ENCODE measurements at places on chromosomes 6 and 20.

- H3K4me1 ChIP-seq, result peaks cover 13% of the 10 kb centered on the region
- no peak overlapping the region for H3K4me3 ChIP-seq
- no peak for DNase-seq
- H3K27ac ChIP-seq, result peak overlapping the region; percentile 57
- peaks cover 14% of the 10 kb centered on the region for H3K36me3 ChIP-seq
- no peaks in the 10 kb centered on the region for H3K27me3 ChIP-seq
These were observed 112.8 kb downstream of the INSM1 start for GRCh38 chr20:20480689-20481088.

GRCh38 chr6:117265410-117266256, at the start of gene VGLL2:
Gene VGLL2, plus strand, starts transcription at chr6:117265558. Its CDS starts 206 bp downstream, at chr6:117265764.
- peak within 1 kb of the TSS; percentile 55 for H3K4me3 ChIP-seq
- peak; percentile 2 for DNase-seq
- peaks cover 80% of the 10 kb centered on the region for H3K27me3 ChIP-seq
- H3K4me1 ChIP-seq, result peaks cover 33% of the 10 kb centered on the region
- no peak within 1 kb of the TSS for H3K27ac ChIP-seq
- no peaks in the 10 kb centered on the region for H3K36me3 ChIP-seq

GRCh38 chr20:33812908-33813462, 1.8 kb downstream of the CHMP4B start:
- no peak for DNase-seq
- H3K36me3 ChIP-seq, result peaks cover 35% of the 10 kb centered on the region
- H3K4me3 ChIP-seq, result peak overlapping the region; percentile 95
- H3K27me3 ChIP-seq, result no peaks in the 10 kb centered on the region
- H3K27ac ChIP-seq, result peak overlapping the region; percentile 98

GRCh38 chr6:133236932-133237331, 4.2 kb upstream of the EYA4 start:
- peaks cover 26% of the 10 kb centered on the region for H3K27me3 ChIP-seq
- no peak overlapping the region for H3K27ac ChIP-seq
- no peak overlapping the region for H3K4me3 ChIP-seq
- H3K36me3 ChIP-seq, result no peaks in the 10 kb centered on the region

DNA sequence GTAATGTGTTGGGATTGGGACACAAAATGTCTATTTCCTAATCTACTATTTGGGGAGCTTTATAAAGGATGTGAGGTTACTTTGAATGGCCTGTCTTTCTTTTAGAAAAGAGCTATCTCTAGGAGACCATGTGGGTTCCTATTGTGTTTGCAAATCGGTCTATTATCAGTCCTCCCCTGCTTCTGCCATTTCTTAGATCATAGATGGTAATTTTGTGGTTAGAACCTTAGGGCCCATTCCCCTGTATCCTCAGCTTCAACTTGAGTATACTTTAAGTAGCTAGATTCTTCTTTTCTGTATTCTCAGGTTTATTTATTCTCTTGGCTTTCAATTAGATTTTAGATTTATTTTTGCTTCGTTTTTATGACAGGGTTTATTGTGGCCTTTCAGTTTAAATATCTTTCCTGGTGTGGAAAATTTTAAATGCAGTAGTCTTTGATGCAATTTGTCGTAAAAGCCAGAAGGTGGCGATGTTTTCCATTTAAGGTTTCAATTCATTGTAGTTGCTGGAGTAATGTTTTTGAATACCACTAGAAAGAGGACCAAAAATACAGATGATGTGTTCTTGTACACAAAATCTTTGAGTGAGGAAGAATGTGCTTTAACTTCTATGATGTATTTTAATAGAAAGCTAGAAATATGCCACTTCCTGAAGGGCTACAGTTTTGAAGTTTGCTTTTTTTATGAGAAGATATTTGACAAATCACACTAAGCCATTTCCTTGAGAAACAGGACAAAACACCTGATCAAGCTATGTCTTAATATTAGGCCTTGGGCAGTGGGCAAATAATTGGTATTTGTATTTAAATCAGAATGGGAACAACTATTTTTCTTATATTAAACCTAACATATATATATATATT, 20.3 kb downstream of the TBPL1 start:
- H3K27ac ChIP-seq, result no peak overlapping the region
- no peaks in the 10 kb centered on the region for H3K27me3 ChIP-seq
- DNase-seq, result no peak
- peaks cover 19% of the 10 kb centered on the region for H3K4me1 ChIP-seq

GRCh38 chr6:111552241-111552744, 53.4 kb downstream of the TRAF3IP2 start:
- no peak overlapping the region for H3K27ac ChIP-seq
- no peak overlapping the region for H3K4me3 ChIP-seq
- peaks cover 3% of the 10 kb centered on the region for H3K4me1 ChIP-seq
- DNase-seq, result no peak
- H3K36me3 ChIP-seq, result peaks cover 14% of the 10 kb centered on the region

DNA sequence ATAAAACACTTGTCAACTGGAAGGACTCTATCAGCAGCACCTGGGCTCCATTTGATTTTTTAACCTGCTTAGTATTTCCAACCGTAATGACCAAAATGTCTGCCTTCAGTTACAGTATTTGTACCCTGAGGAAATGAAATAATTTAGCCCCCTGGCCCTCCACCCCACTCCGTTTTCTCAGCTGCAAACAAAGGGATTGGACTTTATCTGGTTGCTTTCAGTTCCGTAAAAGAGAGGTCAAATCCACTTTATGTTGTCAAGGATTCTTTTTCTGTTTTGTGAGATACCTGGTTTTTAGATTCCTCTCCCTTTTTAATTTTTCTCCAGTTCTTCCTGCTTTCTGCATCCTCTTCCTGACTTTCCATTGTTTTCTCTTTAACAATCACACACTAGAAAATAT, 64.4 kb upstream of the BMP2 start:
- no peak for DNase-seq
- H3K27ac ChIP-seq, result no peak overlapping the region
- no peak overlapping the region for H3K4me3 ChIP-seq
- no peaks in the 10 kb centered on the region for H3K27me3 ChIP-seq

DNA sequence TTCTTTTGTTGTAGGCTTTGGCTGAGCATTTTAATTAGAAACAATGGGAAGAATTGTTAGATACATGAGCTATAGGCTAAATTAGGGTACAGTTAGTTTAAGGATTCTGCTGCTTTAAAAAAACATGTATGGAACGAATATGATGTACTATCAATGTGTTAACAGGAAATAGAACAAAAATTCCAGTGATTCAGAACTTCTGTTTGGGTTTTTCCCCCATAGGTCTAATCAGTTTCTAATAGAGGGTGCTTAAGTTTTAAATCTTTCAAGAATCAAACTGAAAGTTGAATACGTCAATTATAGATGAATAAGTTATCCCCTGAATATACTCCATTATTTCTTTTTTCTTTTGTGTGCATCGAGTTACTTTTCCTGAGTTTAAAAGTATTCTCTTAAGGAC, 1.9 kb downstream of the TAB2 start:
- DNase-seq, result no peak
- no peaks in the 10 kb centered on the region for H3K27me3 ChIP-seq
- peaks cover 19% of the 10 kb centered on the region for H3K4me1 ChIP-seq

DNA sequence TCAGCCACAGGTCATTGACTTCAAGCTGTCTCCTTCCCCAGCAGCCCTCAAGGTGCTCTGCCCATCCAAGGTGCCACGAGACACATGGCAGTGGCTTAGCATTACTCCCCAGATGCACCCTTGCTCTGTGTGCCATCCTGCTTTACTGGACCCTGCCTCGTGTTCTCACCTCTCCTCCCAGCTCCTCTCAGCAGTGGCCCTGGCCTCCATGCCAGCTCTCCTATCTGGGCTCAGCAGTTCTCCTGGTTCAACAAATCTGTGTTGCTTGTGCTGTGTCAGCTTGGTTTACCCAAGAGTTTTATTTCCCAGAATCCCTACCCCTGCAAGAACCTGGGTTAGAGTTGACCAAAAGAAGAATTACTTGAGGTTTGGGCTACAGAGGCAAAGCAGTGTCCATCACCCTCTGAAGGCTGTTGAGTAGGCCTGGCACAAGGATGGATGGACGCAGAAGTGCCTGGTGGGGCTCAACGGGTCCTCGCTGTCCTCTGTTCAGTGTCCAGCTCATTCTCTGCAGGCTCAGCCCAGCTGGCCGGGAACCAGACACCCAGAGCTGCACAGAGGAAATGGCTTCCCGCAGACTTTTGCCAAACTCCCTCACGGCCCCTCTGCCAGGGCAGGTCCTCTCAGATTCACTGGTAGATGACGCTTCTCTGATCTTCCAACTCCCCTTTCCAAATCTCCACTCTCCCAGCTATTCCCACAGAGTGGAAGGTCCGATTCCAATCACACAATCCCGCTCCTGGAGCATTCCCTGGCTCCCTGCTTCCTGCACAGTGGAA, 82.6 kb downstream of the FOXA2 start:
- peaks cover 21% of the 10 kb centered on the region for H3K27me3 ChIP-seq
- no peak overlapping the region for H3K27ac ChIP-seq
- H3K4me1 ChIP-seq, result no peaks in the 10 kb centered on the region
- no peaks in the 10 kb centered on the region for H3K36me3 ChIP-seq
- DNase-seq, result no peak
- no peak overlapping the region for H3K4me3 ChIP-seq

- peak overlapping the region; percentile 95 for H3K27ac ChIP-seq
- H3K4me1 ChIP-seq, result peaks cover 24% of the 10 kb centered on the region
- peak overlapping the region; percentile 99 for H3K4me3 ChIP-seq
- peaks cover 19% of the 10 kb centered on the region for H3K36me3 ChIP-seq
These were observed 1.1 kb upstream of the STX7 start for GRCh38 chr6:132513831-132514545.

GRCh38 chr6:24838081-24838480, 39.4 kb upstream of the ARMH2 start:
- peaks cover 21% of the 10 kb centered on the region for H3K36me3 ChIP-seq
- no peaks in the 10 kb centered on the region for H3K27me3 ChIP-seq
- no peak overlapping the region for H3K4me3 ChIP-seq
- peaks cover 9% of the 10 kb centered on the region for H3K4me1 ChIP-seq
- peak overlapping the region; percentile 56 for H3K27ac ChIP-seq

DNA sequence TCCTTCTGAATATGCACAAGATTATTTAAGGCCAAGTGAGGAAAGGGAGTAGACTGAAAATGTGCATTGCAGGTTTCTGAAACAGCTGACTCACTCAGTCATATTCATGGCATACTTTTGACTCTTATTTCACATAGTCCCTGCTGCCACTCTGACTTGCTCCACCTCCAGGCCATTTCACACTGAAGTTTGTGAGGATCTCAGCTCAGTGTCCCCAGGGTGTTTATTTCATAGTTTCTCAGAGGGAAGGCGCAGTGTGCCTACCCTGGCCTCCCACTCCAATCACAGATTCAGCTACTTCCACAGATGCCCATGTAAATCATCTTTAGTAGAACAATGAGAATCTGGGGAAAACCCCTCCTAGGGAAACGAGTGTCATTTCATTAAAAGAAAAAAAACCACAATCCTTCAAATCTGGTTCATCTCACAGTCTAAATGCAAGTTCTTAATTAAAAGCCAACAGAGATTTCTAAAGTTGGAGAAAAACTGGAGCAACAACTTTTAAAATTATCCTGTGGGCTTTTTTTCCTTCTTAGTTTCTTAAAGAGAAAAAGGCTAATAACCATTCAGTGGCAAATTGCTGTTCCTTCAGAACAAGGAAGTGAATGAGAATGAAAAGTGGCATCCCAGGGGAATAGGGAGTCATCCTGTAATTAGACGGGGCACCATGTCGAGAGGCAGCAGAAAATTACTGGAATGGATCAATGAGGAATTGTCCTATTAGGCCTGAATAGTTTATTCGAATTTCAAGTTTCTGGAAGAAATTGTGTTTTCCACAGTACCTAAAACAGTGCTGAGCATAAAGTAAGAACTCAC, 133.6 kb downstream of the TFAP2B start:
- no peaks in the 10 kb centered on the region for H3K27me3 ChIP-seq
- no peak for DNase-seq
- no peaks in the 10 kb centered on the region for H3K4me1 ChIP-seq
- no peak overlapping the region for H3K4me3 ChIP-seq

DNA sequence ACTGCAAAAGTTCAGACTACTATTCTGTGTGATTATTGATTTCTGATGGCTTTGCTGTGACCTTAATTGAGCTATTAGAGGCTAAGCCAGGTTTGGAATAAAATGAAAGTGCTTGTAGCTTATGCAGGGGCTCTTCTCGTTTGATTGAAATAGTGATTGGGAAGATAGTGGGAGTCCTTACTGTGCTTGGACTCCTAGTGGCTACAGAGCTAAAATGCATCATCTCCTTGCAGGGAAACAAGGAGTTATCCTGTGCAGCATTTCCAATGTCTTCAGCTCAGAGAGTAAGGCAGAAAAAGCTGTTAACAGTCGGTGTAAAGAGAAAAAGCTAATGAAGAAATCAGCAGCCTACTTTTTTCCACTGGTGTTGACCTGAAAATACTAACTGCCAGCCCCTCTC, 173.5 kb downstream of the SLC35F1 start:
- no peak for DNase-seq
- H3K27me3 ChIP-seq, result peaks cover 4% of the 10 kb centered on the region
- H3K36me3 ChIP-seq, result no peaks in the 10 kb centered on the region
- no peak overlapping the region for H3K4me3 ChIP-seq
- no peaks in the 10 kb centered on the region for H3K4me1 ChIP-seq

DNA sequence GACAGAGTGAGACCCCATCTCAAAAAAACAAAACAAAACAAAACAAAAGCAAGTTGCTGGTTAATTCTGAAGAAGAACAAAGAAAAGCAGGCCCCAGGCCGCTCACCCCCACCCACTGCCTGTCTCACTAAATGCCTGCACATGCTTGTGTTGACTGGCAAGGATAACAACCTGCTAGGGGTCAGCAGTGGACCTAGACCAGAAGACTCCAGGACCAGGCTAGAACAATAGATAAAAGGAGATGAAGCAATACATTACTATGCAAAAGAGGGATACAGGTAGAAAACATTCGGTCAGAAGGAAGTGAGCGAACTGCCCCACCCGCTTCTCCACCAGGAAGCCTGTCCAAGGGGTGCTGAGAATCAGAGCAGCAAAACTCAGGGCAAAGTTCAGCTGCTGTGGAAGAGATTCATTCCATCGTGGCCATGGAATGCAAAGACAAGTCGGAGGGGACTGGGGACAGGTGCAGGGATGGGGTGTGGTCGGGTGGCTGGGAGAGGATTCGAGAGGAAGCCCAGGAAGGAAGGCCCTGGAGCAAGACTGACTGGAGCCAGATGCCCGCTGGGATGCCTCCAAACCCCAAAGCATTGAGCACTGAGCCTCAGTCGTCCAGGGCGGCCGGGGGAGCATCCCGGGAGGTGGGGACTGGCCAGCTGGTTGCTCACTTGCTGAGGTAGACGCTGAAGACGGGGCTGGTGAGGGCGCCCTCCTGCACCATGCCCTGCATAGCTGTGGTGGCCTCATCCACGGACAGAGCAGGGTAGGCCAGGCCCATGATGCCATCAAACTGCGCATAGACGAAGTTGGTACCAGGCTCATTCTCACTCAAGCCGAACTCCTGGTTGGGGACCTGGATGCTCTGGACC, 5.3 kb downstream of the PGC start:
- H3K36me3 ChIP-seq, result no peaks in the 10 kb centered on the region
- peaks cover 2% of the 10 kb centered on the region for H3K4me1 ChIP-seq
- H3K4me3 ChIP-seq, result no peak overlapping the region
- no peak for DNase-seq
- H3K27me3 ChIP-seq, result no peaks in the 10 kb centered on the region

DNA sequence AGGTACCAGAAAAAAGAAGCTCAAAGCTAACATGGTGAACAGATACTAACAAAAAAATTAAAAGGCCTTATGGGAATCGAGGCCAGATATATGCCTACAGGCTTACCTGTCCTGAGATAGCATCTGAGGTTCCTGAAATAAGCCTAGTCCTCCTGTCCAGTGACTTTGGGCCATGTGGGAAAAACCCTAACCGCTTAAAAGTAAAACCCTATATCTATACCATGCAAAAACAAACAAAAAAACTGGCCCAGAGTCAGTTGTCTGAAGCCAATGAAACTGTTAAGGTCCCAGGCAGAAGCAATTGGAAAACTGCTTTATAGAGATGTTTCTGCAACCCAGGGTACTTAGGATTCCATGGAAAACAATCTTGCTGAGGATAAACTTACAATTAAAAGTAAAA, 122.9 kb downstream of the HIVEP1 start:
- peaks cover 31% of the 10 kb centered on the region for H3K36me3 ChIP-seq
- no peak for DNase-seq
- peaks cover 2% of the 10 kb centered on the region for H3K4me1 ChIP-seq
- H3K27ac ChIP-seq, result no peak overlapping the region
